Stimulated activated CD8-positive, alpha-beta memory T cell treated with anti-CD3 and anti-CD28 coated beads, Interleukin-2, amount 100 ng/mL, for 48 hours (primary cell): ENCODE measurements at places on chromosomes 1 and 21.
A peak's percentile ranks its signal among the peaks of the same experiment; 100 is the strongest.

- no peak for DNase-seq
Measured at GRCh38 chr1:229403573-229403972, 30.3 kb downstream of the ACTA1 start.

DNA sequence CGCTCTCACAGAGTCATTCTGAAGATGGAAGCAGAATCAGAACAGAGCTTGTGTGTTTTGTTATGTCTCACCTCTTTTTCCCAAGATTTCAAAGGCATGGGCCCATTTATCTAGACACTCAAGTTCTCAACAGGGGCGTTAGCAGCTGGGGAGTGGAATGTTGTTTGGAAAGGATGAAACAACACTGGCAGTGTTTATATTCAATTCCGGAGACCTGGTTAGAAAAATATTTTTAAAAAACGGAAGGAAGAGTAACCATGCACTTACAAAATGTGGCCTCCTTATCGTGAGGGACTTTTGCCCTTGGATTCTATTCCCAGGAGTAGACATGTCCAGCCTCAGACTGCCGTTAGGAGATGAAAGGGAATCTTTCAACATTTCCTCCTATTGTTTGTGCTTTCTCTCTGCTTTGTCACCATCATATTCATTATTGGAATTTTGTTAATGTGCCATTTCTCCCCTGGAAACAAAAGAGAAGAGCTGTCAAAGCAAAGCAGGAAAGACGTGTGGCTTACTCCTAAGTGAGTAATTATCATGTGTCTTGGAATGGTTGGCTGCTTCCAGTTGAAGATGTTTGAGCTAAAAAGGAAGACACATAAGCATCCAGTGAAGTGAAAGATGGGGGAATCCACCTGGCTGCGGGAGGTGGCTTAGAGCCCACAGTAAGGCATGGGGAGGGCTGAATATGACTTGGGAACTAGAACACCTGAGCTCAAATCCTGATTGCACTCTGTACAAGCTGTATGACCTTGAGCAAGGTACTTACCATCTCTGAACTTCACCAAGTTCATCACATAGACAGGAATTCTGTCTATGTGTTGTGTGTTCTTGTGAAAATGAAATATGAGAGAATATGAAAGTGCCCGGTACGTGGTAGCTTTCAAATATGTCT, 71.7 kb upstream of the JUN start:
- no peak for DNase-seq

- peak; percentile 23 for DNase-seq
Measured at GRCh38 chr21:28776251-28776650, 216.4 kb downstream of the LTN1 start.

- no peak for DNase-seq
Measured at GRCh38 chr1:31872658-31873636, 57.1 kb upstream of the SPOCD1 start.

DNA sequence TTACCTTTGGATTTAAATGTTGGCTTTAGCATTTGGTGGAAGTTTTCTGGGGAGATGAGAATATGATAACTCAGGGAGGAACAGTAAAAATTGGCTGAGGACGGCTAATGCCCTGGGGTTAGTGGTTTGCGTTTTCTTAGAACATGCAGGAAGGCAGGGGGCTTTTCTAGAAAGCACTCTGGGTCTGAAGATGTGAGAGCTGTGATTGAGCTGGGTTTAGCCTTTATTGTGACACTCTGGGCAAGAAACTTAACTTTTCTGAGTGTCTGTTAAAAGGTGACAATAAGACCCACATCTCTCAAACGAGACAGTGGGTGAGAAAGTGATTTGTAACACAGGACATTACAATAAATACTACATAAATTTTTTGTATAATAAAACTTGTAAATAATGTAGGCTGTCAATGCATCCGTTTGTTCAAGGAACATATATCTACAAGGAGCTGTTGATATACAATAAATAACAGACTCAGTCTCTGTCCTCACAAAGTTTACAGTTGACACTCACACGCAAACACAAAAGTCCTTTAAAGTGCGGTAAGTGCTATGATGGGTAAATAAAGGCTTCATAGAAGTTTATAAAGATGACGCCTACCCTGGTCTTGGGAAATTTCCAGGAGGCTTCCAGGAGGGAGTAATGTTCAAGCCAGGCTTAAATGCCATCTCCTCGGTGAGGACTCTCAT, 49.5 kb upstream of the MRPS6 start:
- DNase-seq: no peak

GRCh38 chr21:41667136-41667535, 99.7 kb downstream of the RIPK4 start:
- no peak for DNase-seq

DNA sequence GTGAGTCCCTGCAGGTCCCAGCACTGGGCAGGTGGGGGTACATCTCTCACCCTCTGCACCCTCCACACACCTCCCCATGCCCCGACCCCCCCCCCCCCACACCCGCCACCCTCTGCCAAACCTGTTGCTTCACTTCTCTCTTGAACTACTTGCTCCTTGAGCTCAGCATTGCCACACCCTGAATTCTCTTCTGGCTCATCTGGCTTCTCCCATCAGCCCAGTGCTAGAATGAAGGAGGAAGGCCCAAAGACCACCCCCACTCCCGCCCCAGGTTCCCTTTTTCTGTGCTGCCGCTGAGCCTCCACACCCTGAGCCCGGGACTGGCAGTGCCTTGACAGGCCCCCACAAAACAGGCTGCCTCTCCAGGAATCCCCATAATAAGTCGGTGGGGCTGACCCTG, 6.4 kb upstream of the TNNI1 start:
- no peak for DNase-seq

DNA sequence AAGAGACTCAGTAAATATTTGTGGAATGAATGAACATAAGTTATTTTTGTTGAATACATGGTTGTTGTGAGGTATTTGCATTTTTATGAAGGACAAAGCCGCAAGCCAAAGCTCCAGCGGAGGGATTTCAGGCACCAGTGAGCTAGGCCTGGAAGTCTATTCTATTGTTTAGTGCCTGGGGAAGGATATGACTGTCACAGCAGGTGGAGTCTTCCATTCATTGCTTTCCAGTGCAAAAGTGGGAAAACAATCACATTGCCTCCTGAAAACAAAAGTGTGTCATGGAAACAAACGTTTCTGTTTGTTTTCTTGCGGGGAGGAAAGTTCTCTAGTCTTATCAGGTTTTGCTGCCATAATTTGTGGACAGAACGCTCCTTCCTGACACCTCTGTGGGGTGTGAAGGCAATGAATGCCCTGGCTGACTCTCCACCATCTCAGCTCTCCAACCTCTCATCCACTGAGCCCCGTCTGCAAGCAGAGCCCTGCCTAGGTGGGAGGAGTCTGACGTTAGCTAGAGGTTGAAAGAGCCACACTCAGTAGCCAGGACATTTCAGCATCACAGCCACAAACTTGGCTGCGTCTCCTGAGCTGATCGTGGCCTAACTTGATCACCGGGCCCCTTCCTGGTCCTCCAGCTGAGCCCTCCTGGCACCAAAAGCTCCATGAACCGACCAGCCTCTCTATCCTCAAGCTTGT, 739.1 kb downstream of the MATN1 start:
- no peak for DNase-seq

DNA sequence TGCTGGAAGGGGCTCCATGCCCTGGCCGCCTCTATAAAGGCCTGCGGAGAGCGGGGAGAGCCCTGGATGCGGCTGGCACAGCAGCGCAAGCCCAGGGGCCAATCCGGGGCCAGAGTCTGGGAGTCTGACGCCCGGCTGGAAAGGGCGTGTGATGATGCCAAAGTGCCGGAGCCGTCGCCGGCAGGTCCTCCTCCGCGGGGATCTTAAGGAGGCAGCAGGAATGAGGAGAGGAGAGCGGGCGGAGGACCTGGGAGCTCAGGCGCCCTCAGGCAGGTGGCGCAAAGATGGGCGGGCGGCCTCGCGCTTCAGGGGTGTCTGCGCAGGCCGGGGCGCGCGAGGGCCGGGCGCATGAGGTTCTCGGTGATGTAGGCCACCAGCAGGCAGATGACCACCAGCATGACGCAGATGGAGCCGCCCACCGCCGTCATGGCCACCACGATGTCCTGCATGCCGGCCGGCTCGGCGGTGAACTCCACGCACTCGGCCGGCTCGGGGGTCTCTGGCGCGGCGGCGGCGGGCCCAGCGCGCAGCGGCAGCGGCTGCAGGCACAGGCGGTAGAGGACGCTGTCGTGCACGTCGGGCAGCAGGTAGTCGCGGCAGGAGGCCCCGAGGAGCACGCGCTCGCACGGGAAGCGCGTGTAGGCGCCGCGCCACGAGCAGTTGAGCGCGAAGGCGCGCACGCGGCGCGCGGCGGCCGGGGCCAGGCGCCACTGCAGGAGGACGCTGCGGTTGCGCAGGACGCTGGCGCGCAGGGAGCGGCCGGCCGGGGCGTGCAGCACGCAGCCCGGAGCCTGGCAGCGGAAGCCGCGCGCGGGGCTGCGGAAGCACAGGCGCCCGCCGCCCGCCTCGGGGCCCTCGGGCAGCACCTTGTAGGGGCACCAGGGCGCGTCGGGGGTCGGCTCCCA, 653 bp downstream of the FNDC10 start:
- no peak for DNase-seq

- DNase-seq: peak; percentile 5
Measured at GRCh38 chr1:221994274-221994698, 252.4 kb upstream of the DUSP10 start.

GRCh38 chr1:77406661-77407060, 124.8 kb downstream of the AK5 start:
- DNase-seq: no peak

DNA sequence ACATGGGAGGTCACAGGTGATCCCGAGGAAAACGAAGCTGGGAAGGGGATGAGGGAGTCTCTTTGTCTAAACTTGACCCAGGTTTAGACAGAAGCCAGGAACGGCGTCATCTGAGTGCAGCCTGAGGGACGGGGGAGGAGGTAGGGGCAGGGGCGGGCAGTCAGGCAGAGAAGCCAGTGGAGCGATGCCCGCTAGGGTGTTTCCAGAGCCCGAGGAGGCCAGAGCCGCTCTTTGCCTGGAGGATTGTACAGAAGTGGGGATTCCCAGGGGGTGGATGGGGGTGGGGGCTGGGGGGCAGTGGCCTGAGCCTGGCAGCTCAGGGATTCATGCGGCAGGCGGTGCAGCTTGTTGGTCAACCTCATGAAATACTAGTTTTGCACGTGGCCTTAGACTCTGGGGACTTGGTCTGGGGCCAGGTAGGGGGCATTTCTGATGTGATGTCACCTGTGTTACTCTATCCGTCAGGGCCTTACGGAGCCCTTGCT, 58.4 kb downstream of the VPS26C start:
- no peak for DNase-seq

GRCh38 chr1:208227366-208227765, 16.8 kb downstream of the PLXNA2 start:
- DNase-seq: no peak

GRCh38 chr1:234176000-234176399, 197.3 kb upstream of the COA6 start:
- no peak for DNase-seq

- DNase-seq: no peak
Measured at GRCh38 chr1:212225416-212225815, 59.8 kb upstream of the PPP2R5A start.

- no peak for DNase-seq
Measured at GRCh38 chr1:121414905-121415304, 230.1 kb downstream of the SRGAP2C start.

GRCh38 chr1:52925571-52926005, 1.5 kb upstream of the SCP2 start:
- DNase-seq: no peak

DNA sequence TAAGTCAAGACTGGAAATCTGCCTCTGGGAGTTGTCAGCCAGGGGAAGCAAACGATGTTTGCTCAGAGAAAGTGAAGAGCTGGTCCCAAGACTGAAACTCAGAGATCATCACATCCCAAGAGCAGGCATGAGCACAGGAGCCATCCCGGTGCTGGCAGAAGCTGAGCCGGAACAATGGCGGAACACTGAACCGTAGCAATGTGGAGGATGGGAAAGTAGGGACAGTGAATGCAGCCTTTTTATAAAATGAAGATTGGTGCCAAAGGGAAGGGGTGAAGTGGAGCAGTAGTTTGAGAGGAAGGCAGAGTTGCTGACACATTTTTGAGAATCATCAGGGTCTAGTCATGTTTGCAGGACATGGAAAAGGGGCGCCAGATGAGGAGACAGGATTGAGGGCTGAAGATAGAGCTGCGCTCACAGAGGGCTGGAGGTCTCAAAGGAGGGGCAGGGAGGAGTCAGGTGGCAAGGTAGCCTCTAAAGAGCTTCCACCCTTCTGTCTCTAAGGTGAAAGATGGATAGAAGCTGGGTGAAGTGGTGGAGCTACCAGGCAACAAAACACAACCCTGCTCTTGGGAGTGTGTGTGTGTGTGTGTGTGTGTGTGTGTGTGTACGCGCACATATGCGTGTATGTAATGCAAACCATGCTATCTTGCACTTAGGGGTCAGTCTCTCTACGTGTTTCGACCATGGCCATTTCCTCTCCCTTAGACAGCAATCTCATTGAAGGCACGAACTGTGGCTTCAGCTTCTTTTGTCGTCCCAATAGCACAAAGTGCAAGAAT, 94.3 kb upstream of the IRF2BP2 start:
- no peak for DNase-seq

DNA sequence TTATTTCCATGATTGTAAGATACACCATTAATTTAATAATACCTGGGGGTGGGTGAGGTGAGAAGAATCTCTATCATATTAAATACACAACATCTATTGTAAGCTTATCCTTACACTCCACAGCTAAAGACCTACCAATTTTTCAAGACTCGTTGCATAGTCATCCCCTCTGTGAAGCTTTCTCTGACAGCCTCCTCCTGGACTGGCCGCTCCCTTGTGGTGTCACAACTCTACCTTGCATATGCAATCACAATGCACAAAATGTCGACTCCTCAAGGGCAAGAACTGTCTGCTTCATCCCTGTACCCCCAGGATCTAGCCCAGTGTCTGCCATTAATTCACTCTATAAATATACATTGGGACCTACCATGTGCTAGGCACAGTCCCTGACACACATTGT, 2.4 kb upstream of the PTGFRN start:
- DNase-seq: no peak

DNA sequence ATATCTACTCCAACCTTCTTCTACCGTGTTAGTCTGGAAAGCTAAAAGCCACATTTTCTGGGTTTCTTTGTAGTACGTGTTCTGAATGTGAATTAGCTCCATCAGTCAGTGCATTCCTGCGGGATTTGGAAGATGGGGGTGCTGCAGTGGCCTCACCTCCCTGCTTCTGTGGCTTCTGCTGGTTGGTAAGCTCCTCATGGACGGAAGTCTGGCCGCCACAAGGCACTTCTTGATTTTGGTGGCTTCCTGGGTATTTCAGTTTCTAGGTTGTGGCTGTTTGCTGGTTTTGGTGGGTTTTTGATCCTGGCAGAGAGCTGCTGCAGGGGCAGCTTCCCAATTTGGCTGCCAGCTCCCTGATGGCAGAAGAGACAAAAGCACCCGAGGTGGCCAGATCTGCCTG, 20.9 kb upstream of the TACSTD2 start:
- no peak for DNase-seq

GRCh38 chr1:201666102-201666501, 127.2 kb downstream of the NAV1 start:
- DNase-seq: no peak

GRCh38 chr1:172363852-172364251, 56.6 kb upstream of the C1orf105 start:
- no peak for DNase-seq
